ENCODE measurements at places on chromosomes 3 and 15. TPM values are rescaled to one million over a fixed set of nuclear protein-coding genes. Genes with fewer than 3 reads are reported as not detected.

Gene FGF7
- 0.46 TPM for total RNA-seq

Gene FEZF2
- not detected for total RNA-seq

DNA sequence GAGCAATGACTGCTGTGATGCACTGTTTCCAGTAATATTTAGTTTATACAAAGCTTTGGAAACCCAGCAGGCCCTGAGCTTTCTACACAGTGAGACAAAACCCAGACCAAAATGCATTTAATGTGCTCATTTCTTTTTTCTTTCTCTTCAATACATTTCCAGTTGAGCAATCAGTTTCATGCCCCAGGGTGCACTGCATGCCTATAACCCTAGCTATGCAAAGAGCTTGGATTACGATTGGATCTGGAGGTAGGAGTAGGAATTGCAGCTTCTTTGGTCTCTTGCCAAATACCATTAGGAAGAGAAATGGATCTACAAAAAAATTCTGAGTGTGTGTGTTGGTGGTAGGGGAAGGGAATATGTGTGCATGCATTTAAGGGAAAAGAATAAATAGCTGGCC, 1001.4 kb downstream of the SQOR start:
- no peak overlapping the region for H3K27ac ChIP-seq
- no peak for DNase-seq
- H3K4me1 ChIP-seq = no peaks in the 10 kb centered on the region
- no peaks in the 10 kb centered on the region for H3K36me3 ChIP-seq
- H3K4me3 ChIP-seq = no peak overlapping the region

DNA sequence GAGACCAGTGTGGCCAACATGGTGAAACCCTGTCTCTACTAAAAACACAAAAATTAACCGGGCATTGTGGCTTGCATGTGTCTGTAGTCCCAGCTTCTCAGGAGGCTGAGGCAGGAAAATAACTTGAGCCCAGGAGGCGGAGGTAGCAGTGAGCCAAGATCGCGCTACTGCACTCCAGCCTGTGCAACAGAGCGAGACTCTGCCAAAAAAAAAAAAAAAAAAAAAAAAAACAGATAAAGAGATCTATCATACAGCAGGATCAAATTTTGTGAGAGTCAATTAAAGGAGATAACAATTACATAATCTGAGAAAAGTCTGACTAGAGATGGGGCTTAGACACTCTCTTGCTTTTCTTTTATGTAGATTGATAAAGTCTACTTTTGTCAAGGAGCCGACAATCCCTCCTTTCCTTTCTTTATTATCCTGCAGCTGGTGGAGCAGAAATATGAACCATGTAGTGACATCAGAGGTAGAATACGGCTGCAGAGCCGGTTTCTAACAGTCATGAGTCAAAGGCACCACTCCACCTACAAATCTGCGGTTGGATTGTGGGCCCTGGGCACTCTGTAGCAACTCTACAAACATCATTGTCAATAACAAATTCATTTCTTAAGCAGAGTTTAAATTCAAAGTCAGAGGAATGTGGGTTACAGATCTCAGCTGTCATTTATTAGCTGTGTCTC, 9.0 kb downstream of the C2CD4A start:
- H3K27me3 ChIP-seq = peaks cover 4% of the 10 kb centered on the region
- no peak overlapping the region for H3K4me3 ChIP-seq
- no peaks in the 10 kb centered on the region for H3K36me3 ChIP-seq
- H3K4me1 ChIP-seq = no peaks in the 10 kb centered on the region
- H3K27ac ChIP-seq = no peak overlapping the region

GRCh38 chr15:85760531-85761371, 34.0 kb downstream of the KLHL25 start:
- no peaks in the 10 kb centered on the region for H3K4me1 ChIP-seq
- DNase-seq = no peak
- no peaks in the 10 kb centered on the region for H3K27me3 ChIP-seq
- no peak overlapping the region for H3K27ac ChIP-seq

Gene SLC4A7
- total RNA-seq = 55.5 TPM

GRCh38 chr15:57138349-57138788, 219.9 kb downstream of the TCF12 start:
- peaks cover 20% of the 10 kb centered on the region for H3K4me1 ChIP-seq
- no peaks in the 10 kb centered on the region for H3K36me3 ChIP-seq
- peak; percentile 17 for DNase-seq
- H3K27me3 ChIP-seq = no peaks in the 10 kb centered on the region
- no peak overlapping the region for H3K27ac ChIP-seq

Gene ARPP21
- total RNA-seq = not detected

GRCh38 chr3:5231487-5231886, 44.0 kb downstream of the EDEM1 start:
- no peak overlapping the region for H3K27ac ChIP-seq
- no peak for DNase-seq

Gene GOLGA8M
- total RNA-seq = 4.6 TPM

- H3K36me3 ChIP-seq = no peaks in the 10 kb centered on the region
- no peaks in the 10 kb centered on the region for H3K27me3 ChIP-seq
- no peak overlapping the region for H3K27ac ChIP-seq
- DNase-seq = no peak
Measured at GRCh38 chr3:46335541-46335940, 18.4 kb upstream of the CCR2 start.

DNA sequence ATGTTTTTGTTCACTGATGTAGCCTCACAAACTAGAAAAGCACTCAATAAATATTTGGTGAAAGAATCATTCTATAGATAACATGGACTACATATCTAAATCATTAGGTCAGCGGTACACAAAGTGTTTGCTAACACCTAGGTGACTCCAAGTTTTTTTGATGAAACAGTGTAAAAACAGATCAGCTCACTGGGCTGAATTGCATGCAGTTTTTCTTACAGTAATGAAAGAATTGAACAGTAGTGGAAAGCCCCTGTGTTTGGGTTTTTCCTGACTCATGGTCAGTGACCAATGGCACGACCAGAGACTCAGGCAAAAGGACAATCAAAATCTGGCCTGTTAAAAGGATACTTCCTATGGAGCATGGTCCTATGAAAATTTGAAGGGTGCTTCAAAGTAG, 384.3 kb upstream of the EPHA6 start:
- H3K36me3 ChIP-seq = no peaks in the 10 kb centered on the region
- H3K4me1 ChIP-seq = no peaks in the 10 kb centered on the region

DNA sequence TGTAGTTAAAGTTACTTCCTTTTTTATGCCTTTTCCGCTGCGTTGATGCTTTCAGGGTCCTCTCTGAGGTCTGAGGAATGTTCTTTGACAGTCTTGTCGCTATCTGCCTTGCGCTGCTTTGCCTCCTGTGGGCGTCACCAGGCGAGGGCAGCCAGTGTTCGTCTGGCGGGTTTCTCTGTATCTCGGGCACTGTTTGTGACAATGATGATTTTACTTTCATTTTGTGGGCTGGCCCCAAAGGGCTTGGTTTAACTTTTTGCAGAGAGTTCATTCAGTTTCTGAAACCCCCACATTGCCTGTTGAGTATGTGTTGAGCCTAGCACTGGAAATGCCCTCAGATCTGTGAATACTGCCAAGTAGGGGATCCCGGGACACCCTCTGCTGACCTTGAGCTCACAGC, 24.6 kb upstream of the SACM1L start:
- H3K4me1 ChIP-seq = peaks cover 27% of the 10 kb centered on the region
- peak overlapping the region; percentile 66 for H3K4me3 ChIP-seq
- H3K27me3 ChIP-seq = no peaks in the 10 kb centered on the region
- peaks cover 31% of the 10 kb centered on the region for H3K36me3 ChIP-seq

- no peaks in the 10 kb centered on the region for H3K27me3 ChIP-seq
- H3K27ac ChIP-seq = no peak overlapping the region
- no peak for DNase-seq
- H3K36me3 ChIP-seq = no peaks in the 10 kb centered on the region
Measured at GRCh38 chr3:1495466-1495865, 402.6 kb downstream of the CNTN6 start.

Gene GOLGA8K
- total RNA-seq = 0.66 TPM

GRCh38 chr3:41611008-41611407, 350.9 kb downstream of the ULK4 start:
- no peak for DNase-seq
- H3K4me3 ChIP-seq = no peak overlapping the region
- H3K27ac ChIP-seq = no peak overlapping the region

- H3K27ac ChIP-seq = no peak overlapping the region
- H3K4me1 ChIP-seq = no peaks in the 10 kb centered on the region
- H3K4me3 ChIP-seq = no peak overlapping the region
- H3K27me3 ChIP-seq = no peaks in the 10 kb centered on the region
- no peak for DNase-seq
- H3K36me3 ChIP-seq = no peaks in the 10 kb centered on the region
Measured at GRCh38 chr3:6805236-6805635, 55.7 kb upstream of the GRM7 start.

- no peak overlapping the region for H3K27ac ChIP-seq
- no peak overlapping the region for H3K4me3 ChIP-seq
- DNase-seq = no peak
- no peaks in the 10 kb centered on the region for H3K36me3 ChIP-seq
- no peaks in the 10 kb centered on the region for H3K27me3 ChIP-seq
- H3K4me1 ChIP-seq = no peaks in the 10 kb centered on the region
Measured at GRCh38 chr3:118587037-118587741, 447.5 kb downstream of the IGSF11 start.

DNA sequence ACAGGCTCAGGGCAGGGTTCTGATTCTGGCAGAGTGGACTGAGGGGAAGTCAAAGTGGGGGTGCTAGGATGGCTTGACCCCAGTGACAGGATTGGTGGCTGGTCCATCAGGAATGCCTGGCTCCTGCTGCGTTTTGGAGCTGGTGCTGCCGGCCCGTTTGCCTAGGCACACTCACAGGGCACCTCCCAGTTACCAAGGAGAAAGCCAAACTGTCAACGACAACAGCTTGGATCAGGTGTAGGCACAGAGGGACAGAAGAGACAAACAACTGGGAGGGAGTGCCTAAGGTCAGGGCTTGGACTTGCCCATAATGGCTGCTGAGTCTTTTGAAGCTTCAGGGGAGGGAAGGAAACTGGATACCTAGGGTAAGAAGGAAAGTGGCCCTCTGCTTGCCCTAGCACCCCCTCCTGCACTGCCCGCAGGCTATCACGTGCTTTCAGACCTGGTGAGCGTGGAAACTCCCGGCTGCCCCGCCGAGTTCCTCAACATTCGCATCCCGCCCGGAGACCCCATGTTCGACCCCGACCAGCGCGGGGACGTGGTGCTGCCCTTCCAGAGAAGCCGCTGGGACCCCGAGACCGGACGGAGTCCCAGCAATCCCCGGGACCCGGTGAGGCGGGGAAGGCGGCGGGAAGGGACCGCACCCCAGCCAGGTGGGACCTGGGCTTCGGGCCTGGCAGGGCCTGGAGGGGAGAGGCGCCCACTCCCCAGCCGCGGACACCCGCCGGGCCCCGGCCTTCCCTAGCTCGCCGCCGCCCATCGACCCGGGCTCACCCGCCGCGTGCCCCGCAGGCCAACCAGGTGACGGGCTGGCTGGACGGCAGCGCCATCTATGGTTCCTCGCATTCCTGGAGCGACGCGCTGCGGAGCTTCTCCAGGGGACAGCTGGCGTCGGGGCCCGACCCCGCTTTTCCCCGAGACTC, 5.1 kb downstream of the DUOX1 start:
- H3K4me1 ChIP-seq = peaks cover 20% of the 10 kb centered on the region
- no peak overlapping the region for H3K27ac ChIP-seq
- H3K27me3 ChIP-seq = peaks cover 62% of the 10 kb centered on the region
- DNase-seq = no peak
- peak overlapping the region; percentile 27 for H3K4me3 ChIP-seq

- peaks cover 17% of the 10 kb centered on the region for H3K4me1 ChIP-seq
- H3K4me3 ChIP-seq = peak overlapping the region; percentile 96
- no peaks in the 10 kb centered on the region for H3K27me3 ChIP-seq
- peak overlapping the region; percentile 95 for H3K27ac ChIP-seq
Measured at GRCh38 chr3:12663401-12663935, 449 bp downstream of the RAF1 start.

Gene SCG3
- not detected for total RNA-seq

Gene SCN5A
- total RNA-seq = not detected

DNA sequence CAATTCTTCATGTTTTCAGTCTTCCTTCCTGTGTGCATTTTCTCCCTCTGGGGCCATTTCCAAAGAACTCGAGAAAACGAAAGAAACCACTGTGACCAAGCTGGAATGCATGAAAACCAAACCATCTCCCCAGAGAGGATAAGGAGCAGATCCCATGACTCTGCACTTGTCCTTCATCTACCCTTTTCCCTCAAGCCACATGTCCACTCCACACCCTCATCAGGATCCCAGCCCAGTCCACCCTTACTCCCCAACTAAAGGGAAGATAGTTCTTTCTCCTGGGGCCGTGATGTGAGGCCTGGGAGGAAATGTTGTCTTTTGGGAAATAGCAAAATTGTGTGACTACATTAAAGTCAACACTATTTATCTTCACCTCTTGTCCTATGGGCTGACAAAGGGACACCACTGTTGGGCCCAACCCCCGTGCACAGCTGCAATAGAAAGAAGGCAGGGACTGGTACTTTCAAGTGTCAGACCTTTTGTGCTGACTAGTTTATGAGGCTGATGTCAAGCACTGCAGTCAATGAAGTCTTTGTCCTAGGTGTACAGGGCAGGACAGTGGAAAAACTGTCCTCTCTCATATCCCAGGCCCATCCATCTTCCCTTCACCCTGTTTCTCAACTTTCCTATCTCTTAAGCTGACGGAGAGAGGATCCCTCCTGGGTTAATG, 487.1 kb upstream of the NR2F2 start:
- peaks cover 15% of the 10 kb centered on the region for H3K4me1 ChIP-seq
- H3K27ac ChIP-seq = no peak overlapping the region
- DNase-seq = no peak
- no peaks in the 10 kb centered on the region for H3K27me3 ChIP-seq

- DNase-seq = no peak
- H3K36me3 ChIP-seq = no peaks in the 10 kb centered on the region
- H3K27me3 ChIP-seq = no peaks in the 10 kb centered on the region
Measured at GRCh38 chr15:50377867-50378751, 23.1 kb upstream of the GABPB1 start.

GRCh38 chr15:63945838-63946298, 100.4 kb downstream of the DAPK2 start:
- peaks cover 12% of the 10 kb centered on the region for H3K4me1 ChIP-seq
- no peaks in the 10 kb centered on the region for H3K36me3 ChIP-seq
- H3K27ac ChIP-seq = no peak overlapping the region
- DNase-seq = no peak
- no peaks in the 10 kb centered on the region for H3K27me3 ChIP-seq

GRCh38 chr3:159263750-159264553, 462.1 kb downstream of the MFSD1 start:
- H3K27ac ChIP-seq = no peak overlapping the region
- no peaks in the 10 kb centered on the region for H3K36me3 ChIP-seq
- H3K4me1 ChIP-seq = no peaks in the 10 kb centered on the region
- no peak overlapping the region for H3K4me3 ChIP-seq

- no peaks in the 10 kb centered on the region for H3K36me3 ChIP-seq
- no peak for DNase-seq
- H3K4me3 ChIP-seq = no peak overlapping the region
- H3K27ac ChIP-seq = no peak overlapping the region
- H3K4me1 ChIP-seq = no peaks in the 10 kb centered on the region
- no peaks in the 10 kb centered on the region for H3K27me3 ChIP-seq
Measured at GRCh38 chr3:155217591-155217990, 75.9 kb downstream of the STRIT1 start.

Gene LINGO1
- total RNA-seq = 0.09 TPM

- H3K27me3 ChIP-seq = peaks cover 48% of the 10 kb centered on the region
- no peak overlapping the region for H3K4me3 ChIP-seq
- DNase-seq = no peak
- no peaks in the 10 kb centered on the region for H3K36me3 ChIP-seq
- H3K4me1 ChIP-seq = peaks cover 3% of the 10 kb centered on the region
Measured at GRCh38 chr3:37456781-37457180, 282.4 kb upstream of the LRRFIP2 start.
